ENCODE measurements at places on chromosomes 5 and 9.

DNA sequence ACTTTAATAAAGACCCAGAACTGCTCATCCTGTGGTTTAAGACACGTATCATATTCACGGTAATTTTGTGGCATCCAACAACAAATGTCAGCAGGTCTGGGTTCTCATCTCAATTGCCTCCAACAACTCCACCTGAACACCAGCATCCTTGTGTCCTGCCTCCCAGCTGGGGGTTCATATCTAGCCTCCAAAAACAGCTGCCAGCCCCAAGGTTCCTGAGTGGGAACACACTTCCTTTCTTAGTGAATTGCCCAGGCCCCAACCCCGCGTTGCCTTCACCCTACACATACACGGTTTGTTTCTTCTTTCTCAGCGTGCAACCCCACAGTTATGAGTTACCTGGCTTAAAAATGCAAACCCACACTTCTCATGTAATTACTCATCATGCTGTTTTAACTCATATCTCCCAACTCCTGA, 77.9 kb downstream of the SEMA4D start:
- DNase-seq = peak; percentile 43

DNA sequence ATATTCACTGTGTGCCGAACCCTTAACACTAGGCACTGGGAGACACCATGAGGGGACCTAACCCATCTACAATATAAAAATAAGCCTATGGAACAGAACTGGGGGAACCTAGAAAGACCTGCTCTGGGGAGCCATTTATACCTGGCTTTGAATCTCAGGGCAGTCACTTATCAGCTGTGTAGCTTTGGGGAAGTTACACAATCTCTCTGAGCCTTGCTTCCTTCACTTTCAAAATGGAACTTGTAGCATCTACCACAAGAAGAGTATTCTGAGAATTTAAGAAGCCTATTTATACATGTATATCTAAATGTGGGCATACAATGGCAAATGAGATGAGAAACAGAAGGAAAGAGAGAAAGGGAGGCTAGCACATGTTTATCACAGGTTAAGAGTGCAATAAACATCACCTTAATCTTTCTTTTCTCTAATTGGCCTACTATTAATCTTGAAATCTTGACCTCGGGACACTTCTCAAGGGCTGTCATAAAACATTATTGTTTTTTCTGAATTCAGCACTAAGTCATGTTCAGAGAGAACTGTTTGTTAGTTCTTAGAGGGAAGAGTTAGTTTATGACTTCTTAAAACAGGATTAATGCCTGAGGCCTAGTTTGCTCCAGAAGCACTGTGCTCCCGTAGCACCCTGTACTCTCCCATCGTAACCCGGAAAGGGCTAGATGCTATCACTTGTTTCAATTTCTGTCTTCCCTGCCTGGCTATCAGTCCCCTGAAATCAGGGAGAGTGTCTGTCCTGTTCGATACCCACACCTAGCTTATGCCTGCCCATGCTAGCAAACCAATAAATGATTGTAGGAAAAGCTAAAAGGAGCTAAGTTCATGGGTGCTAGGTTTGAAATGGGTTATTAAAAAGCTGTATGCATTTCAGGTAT, 606.4 kb upstream of the CLINT1 start:
- no peak for DNase-seq

DNA sequence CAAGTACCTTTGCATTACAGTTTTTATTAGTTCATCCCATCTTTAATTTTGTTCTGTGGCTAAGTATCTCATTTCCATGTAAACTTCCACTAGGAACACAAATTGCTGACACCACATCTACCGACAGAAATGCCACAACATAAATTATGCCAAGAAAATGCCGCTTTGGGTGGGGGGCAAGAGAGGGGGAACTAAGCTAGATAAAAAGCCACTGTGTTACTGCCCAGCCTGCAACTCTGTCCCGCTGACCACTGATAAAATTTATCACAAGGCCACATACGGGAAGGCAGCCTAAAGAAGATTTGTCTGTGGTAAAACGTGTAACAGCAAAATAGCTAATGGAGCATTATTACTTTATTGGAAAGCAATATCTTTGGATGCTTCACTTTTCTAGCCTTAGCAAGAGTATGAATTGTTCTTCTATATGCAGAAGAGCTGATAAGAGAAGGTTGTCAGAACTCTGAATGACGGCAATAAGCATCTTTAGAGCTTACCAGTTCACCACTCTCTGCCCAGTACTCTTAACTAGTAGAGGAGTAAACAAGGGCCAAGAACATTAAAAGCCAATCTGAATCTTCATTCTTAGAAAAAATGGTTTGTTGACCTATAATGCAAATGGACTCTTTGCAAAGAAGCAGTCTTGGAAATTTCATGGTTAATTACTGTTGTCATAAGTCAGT, 172.2 kb upstream of the MEF2C start:
- DNase-seq = no peak

DNA sequence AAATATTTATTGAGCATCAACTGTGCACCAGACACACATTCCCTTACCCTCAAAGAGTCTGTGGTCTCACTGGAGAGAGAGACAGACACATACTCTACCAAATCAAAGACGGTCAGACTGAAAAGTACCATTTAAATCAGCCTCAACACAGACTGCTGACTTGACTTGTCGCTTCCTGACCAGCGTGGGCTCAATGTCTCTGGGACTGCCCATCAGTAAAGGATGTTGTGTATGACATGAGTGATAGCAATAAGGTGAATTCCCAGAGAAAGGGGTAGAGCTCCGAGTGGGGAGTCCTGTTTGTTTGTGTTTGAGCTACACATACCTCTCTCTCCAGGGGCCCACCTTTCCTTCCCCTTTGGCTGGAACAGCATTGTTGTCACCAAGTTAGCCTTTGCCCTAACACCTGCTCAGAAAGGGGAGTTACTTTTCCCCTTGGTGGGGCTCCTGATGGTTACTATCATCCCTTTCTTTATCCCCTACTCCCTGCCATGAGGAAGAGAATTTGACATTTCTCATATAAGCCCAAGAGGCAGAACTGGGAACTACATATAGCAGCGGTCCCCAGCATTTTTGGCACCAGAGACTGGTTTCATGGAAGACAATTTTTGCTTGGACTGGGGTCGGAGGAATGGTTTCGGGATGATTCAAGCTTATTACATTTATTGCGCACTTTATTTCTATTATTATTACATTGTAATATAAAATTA, 33.9 kb downstream of the NR4A3 start:
- no peak for DNase-seq

DNA sequence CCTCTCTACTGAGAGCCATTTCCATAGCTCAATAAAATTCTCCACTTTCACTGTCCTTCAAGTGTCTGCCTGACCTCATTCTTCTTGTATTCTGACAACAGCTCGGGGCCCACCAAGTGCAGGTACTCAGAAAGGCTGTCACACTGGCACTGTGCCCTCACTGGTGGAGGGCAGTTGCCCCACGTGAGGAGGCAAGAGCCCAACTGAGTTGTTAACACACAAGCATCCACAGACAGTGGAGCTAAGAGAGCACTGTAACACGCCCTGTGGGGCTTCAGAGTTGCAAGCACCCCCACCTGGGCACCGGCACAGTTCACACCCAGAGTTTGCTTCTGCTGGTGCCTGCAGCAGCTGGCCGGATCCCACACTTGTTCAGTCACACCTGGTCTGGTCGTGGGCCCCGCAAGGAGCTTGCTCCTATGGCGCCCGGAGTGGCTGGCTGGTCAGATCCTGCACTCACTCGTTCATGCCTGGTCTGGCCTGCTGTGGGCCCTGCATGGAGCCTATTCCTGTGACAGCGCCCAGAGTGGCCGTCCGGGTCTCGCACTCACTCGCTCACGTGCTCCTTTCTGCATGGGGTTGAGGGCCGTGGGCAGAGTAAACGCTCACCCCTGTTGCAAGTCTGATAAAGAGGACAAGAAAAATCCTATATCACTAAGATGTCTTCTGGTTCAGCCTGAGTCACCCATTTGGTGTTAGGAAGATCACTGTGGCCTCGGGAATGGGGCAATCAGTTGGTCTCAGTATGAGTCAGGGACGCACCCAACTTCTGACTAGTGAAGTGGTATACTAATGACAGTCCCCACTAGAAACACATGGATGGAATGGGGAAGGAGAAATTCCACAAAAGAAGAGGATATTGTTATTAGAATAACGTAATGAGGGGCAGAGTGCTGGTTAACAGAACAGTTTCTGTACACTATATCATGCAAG, 87.0 kb upstream of the CCNH start:
- DNase-seq = no peak

- no peak for DNase-seq
Observed at GRCh38 chr5:66864240-66864884, 268.2 kb downstream of the MAST4 start.

- no peak for DNase-seq
Observed at GRCh38 chr5:10902145-10902544, 141.1 kb upstream of the DAP start.

- peak; percentile 17 for DNase-seq
Observed at GRCh38 chr9:14585730-14586473, 107.3 kb downstream of the ZDHHC21 start.

DNA sequence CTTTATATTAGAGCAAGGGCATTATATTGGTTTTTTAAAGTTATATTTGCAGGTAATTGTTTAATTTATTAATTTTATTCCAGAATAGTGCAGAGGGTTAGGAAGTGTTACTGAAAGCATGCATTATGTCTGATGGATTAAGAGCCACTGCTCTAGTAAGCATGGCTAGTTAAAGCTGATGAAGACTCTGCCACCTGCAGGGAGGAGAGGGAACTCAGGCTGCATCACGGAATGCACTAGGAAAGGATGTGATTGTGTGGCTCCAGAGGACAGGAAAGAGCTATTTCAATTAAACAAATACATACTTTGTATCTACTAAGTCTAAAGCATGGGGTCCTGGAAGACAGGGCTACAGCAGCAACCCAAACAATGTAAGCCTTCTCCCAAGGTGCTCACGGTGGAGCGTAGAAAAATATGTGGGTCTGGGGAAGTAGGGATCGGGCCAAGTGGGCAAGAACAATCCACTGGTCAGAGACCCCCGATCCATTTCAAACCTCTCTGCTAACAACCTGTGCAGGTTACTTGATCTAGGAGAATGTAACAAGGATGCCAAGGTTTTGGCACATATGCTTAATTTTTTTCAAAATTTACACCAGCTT, 15.3 kb upstream of the GRXCR2 start:
- no peak for DNase-seq

DNA sequence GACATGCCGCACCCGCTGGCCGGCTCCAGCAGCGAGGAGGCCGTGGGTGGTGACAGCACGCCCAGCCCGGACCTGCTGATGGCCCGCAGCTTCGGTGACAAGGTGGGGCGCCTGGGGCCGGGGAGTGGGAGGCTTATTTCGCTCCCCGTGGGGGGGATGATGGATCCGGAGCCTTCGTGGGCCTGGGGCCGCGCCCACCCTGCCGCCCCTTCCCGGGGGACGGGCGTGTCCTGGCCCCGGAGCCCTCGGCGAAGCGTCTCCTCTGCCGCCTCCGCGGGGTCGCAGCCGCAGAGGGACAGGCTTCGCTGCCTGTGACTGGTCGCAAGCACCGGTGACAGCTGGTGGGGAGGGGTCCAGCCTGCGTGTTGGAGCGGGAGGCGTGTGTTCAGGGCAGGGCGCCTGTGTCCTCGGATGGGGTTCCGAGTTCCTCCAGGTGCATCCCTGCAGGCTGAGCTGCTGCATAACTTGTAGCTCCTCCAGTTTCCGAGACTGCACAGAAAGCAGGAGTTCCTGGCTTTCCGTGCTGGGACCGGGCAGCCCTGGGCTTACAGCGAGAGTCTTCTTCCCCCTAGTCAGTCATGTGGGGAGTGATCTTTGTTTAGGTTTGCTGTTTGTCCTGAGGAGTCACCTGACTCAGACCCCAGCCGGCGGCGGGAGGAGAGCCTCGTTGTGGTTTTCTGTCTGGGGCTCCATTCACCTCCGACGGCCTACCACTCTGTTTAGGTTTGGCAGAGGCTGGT, 666 bp downstream of the SNX30 start:
- peak; percentile 60 for DNase-seq

DNA sequence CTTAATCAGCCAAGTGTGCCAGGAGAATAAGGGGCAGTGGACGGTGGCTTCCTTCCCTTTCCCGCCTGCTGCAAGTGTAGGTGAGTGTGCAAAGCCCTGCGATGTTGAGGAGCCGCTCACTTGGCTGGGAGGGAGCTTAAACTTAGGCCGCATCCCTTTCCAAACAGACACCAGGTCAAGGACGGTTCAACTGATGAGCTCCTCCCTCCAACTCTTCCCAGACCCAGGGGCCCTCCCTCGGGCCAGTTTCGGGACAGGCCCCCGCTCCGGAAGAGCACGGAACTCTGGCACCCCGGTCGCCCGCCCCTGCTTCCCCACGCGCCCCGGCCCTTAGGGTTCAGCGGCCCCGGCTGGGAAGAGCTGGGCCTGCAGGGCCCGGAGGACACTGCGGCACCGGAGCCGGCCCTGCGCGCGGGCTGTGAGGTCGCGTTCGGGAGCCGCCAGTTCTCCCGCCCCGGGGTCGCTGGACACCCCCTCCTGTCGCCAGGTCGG, 481 bp downstream of the MRPL36 start:
- no peak for DNase-seq

DNA sequence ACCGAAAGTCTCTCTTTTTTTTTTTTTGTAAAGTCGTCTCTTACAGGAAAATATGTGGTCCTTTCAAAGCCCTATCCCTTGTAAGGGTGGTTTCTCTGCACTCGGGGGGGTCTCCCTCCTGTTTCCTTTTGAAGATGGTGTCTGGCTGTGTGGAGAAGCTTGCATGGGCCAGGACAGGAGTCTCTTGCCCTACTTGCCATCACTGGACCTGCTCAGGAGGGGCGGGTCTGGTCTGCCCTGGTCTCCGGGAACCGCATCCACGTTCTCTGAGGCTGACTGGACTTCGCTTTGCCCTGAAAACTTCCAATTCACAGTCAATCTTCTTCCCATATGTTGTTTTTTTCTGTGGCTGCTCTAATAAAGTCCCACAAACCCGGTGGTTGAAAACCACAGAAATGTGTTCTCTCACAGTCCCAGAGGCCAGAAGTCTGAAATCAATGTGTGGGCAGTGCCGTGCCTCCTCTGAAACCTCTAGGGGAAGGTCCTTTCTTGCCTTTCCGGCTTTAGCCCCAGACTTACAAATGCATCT, 92.9 kb upstream of the IER5L start:
- DNase-seq = peak; percentile 35

DNA sequence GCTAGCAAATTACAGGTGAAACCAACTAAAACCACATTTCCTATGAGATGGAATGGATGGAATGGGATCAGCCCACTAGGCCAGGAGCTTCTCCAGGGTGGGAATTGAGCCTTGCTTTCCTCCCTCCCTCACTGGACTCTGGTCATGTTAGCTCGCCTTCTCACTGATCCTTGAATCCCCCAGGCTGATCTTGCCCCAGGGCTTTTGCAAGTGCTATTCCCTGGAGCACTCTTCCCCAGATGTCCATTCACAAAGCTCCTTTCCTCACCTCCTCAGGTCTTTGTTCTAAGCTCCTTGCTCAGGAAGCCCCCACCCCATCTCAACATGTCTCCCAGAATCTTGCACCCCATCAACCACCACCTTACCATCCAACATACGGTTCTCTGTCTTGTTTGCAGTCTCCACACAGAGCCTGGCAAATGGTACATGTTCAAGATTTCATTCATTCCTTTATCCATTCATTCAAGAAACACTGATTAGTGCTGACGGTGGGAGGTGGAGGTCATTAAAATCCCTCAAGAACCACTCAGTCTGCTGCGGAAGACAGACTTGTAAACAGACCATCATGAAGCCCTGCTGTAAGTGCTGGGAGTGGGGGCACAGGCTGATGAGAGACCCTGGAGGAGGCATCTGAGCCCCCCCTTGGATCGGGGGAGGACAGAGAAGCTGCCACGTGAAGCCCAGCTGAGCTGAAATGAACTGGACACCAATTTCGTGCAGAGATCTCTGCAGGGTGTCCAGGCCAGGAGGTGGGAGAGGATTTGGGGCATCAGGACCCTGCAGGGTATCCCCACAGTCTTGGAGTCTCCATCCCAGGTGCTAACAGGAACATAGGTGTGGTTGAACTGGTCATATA, 141.7 kb downstream of the BARX1 start:
- DNase-seq = no peak

- DNase-seq = no peak
Observed at GRCh38 chr9:114449236-114449635, 56.0 kb downstream of the WHRN start.
